ENCODE measurements at places on chromosomes 3 and 15.
A peak's percentile ranks its signal among the peaks of the same experiment; 100 is the strongest.

DNA sequence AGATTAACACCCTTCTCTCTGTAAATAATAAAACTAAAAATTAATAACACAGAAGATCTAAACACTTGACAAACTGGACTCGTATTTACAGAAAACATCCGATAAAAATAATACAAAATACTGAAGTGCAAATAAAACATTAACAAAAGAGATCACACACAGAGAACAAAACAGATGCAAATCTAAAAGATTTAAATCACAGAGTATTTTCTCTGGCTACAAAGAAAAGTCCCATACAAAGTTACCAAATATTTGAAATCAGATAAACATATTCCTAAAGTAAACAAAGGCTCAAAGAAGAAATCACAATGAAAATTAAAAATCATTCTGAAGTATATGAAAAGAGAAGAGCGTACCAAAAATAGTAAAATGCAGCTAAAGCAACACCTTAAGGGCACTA lies 42.5 kb downstream of the TBL1XR1 start:
- DNase-seq: no peak

DNA sequence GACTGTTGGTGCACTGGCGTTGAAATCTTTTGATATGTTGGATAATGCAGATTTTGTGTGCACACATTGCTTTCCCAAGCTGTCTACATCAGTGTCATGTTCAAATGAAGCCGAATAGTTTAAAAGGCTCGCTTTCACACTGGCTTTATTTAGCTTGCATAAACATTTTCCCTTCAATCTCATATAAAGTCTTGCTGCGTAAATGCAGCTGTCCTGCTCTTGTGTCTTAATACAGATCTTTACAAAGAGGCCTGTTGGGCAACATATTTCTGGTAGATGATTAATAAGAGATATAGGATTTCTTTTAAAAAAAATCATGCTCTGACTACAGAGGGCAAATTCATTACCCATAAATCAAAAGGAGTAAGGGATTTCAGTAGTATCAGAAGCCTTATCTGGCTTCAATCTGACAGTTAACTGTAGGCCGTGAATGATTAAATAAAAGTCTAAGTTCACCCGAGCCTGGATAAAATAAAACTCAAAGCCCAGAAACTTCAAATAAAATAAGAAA lies 937.2 kb downstream of the FHIT start:
- no peak for DNase-seq

DNA sequence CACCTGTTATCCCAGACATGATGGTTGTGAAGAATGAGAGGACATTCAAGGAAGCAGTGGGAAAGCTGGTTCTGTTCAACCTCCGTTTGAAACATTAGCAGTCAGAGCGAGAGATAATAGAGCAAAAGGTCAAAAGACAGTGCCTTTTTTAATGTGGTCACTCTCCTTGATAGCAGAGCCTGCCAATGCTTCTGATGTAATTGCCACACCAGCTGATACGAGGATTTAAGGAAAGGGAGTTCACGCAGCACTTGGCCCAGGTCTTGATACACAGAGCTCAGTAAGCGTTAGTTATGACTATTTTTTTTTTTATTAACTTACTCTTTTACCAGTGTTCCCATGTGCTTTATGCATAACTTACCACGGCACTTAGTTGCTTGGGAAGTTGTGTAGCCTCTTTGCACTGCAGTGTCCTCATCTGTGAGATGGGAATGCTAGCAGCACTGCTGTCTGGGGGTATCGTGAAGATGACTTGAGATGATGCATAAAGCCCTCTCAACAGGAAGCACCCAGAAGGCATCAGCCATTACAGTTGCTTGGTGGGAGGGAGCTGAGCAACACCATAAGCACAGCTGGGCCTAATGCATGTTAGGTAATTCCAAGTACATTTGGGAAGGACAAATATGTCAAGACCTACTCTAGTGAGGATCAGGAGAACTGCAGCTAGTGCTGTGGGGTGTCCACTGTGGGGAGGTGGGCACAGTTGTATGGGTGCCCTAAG lies 123.3 kb upstream of the RASGRP1 start:
- DNase-seq: no peak

GRCh38 chr15:97841558-97841957 lies 118.9 kb upstream of the ARRDC4 start:
- no peak for DNase-seq

DNA sequence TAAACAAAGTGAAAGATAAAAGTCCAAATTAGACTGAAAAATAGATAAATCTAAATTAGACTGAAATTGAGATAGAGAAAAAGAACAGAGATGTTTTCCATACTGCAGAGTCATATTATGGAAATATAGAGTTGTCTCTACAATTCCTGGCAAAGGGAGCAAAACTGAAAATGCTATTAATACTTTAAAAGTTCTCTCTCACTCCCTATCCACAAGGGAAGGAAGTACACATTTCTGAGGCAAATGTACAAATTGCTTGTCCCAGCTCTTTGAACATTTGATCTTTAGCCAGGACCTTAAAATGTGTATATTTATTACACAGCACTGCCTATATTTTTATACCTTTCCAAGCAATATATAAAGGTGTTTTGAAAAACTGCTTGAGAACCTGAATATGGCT lies 225.1 kb upstream of the SEMA6D start:
- DNase-seq: no peak

DNA sequence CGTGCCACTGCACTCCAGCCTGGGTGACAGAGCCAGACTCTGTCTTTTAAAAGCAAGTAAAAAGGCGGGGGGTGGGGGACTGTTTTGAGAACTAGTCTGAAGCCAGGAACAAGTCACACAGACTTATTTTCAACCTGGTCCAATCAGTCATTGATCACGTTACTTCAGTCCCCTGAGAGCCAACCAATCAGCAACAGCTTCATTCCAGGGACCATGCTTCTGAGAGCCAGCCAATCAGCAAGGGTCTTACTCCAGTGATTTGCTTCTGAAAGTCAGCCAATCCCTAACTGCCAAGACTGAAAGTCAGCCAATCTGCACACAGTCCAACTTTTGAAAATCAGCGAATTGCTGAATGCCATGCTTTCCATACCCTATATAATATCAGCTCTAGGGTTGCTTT lies 48.6 kb upstream of the C15orf39 start:
- DNase-seq: peak; percentile 58

GRCh38 chr3:123444023-123444422 lies 4.9 kb downstream of the ADCY5 start:
- peak; percentile 22 for DNase-seq

DNA sequence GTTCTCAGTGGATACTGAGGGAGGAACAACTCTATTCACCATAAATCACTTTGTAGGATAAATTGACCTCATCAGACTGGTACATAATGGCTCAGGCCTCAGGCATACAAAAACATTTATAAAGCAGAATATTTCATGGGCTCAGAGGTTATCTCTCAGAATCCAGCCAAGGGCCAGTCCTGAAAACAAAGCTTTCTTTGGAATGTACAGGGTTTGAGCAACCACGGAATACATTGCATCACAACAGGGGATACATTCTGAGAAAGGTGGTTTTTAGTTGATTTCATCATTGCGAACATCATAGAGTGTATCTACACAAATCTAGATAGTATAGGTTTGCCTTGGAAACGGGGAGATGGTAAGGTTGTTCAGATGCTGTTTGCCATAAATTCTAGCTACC lies 33.4 kb upstream of the CTDSPL2 start:
- DNase-seq: no peak

DNA sequence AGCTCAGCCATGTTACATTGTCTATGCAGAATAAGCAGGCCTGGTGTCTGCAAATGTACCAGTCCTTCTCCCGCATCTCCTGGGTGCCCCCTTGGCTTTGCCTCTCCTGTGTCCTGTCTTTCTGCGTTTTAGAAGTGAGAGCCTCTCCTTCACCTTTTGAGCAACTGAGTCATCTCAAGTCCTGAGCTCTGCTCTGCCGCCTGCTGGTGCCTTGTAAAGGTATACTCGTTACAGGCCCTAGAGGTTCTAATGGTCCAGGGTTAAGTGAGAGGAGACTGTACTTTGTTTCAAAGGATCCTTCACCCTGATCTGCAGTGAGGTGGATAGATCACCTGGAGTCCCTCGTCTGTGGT lies 12.6 kb downstream of the GHRL start:
- no peak for DNase-seq

- DNase-seq: peak; percentile 8
Observed at GRCh38 chr15:51536965-51537574, 85.5 kb downstream of the DMXL2 start.

- no peak for DNase-seq
Observed at GRCh38 chr3:96007650-96008195, 806.7 kb upstream of the EPHA6 start.

- DNase-seq: peak; percentile 27
Observed at GRCh38 chr15:55555089-55555488, 33.1 kb downstream of the PYGO1 start.

DNA sequence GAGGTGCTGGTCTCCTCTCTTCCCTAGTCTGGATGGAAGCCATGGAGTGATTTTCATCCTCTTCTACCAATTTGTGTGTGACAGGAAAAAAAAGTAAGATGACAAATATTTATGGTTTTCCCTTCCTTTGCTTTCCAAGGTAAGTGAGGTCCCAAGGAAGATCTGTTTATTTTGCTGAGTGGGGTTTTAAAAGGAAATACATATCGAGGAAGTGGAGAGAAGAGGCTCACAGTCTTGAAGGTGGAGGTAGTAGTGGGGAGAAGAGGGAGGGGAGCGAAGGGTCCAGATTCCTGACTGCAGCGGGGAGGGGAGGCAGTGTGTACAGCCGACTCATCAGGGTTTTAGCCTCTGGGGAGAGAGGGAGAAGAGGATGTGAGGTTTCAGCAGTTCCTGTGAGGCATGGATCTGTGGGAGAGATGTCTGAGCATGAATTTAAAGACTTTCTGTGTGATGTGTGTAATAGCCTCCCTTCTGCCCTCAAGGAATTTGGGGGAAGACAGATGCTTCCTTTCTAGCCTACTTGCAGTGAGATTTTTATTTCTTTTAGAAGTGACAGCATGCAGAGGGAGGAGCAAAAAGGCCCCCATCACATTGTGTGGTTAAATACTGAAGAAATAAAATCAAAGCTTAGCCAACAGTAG lies 272.4 kb downstream of the THRB start:
- DNase-seq: peak; percentile 75

- peak; percentile 71 for DNase-seq
Observed at GRCh38 chr15:96359616-96360521, 29.4 kb downstream of the NR2F2 start.

GRCh38 chr15:24877174-24877573 lies 77.6 kb upstream of the SNRPN start:
- no peak for DNase-seq

- DNase-seq: peak; percentile 68
Observed at GRCh38 chr15:40217166-40217824, 21.6 kb upstream of the PAK6 start.

DNA sequence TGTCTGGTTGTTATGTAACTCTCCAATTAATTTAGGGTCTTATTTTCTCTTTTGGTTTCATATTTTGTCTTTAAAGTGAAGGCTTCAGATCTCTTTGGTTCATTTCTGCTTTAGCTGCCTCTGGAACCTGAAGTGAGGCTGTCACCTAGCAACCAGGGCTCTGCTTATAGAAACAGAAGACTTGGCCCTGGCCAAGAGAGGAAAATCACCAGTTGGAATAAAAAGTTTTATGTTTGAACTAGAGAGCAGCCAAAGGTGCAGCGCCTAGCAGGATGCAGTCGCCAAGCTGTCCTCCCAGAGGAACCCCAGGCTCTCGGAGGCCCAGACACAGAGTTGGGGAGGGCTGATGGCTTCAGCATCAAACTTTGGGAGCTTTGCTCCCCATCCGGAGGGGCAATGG lies 41.1 kb downstream of the LYZL4 start:
- peak; percentile 7 for DNase-seq

- DNase-seq: no peak
Observed at GRCh38 chr3:124890573-124891190, 3.5 kb upstream of the ITGB5 start.

Measured in M059J (cell line).